Activated T-helper 17 cell treated with anti-CD3 and anti-CD28 coated beads, Interleukin-2, amount 50 U/mL, for 72 hours (primary cell): ENCODE measurements at places on chromosomes 6 and 20.

- no peak for ATAC-seq
These were observed 52.9 kb upstream of the PMEPA1 start for GRCh38 chr20:57762531-57763234.

DNA sequence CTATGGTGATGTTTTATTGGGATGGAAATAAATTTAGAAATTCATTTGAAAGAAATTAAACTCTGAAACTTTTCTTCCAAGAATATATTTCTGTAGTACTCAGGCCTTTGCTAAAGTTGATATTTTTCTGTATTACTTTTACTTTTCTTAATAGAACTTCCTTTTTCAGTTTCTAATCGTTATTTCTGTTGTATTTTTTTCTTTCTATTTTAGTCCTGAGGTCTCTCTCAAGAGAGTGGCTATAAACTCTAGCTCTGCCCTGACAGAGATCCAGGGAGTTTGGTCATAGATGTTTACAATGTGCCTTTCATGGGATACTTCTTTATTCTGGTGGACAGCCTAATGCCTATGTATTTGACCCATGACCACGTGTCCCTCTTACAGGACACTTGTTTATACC lies 51.0 kb downstream of the OR2B6 start:
- ATAC-seq = no peak

DNA sequence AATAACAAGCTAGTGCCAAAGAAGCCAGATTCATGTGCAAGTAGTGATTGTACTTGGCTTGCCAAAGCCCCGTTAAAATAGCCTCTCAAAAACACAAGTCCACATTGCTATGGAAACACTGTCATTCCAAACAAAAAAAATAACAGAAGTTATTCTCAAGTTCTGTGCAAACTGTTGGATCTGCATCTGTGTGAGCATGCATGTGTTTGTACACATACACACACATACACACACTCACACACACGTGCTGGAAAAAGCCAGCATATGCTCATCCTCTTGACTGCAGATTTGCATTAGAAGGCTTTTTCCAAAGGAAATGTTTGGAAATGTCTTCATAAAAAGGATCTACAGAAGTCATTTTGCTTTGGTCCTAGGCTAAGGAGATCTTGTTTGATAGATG lies 13.4 kb upstream of the CBLN4 start:
- no peak for ATAC-seq

DNA sequence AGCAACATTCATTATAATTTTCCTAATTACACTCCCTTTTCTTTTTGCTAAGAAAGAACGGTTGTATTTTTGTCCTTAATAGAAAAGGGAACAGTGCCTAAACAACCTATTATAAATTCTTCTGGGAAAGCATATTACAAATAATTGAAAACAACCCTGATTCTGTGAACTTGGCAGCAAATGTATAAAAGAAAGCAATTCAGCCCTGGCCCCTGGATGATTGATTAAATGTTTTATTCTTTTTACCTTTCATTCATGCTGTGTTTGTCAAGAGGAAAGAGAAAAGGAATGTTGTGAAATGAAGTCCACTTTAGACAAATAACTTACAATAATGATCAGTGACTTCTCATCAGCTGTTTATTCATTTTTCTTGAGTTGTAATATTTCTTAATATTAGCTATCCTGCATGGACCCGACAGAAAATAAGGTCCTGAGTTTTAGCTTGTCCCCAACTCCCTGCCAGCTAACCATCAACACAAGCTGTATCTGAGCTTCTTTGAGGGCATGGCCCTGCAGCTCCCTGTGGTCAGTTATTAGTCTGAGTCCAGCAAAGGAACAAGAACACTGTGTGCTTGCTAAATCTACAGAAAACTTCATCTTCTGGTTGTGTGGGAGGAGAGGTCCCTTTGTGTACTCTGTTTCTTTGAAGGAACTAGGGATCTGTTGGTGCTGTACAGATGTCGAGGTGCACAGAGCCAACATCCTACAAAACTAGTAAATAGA lies 248.2 kb downstream of the LAMA2 start:
- no peak for ATAC-seq

DNA sequence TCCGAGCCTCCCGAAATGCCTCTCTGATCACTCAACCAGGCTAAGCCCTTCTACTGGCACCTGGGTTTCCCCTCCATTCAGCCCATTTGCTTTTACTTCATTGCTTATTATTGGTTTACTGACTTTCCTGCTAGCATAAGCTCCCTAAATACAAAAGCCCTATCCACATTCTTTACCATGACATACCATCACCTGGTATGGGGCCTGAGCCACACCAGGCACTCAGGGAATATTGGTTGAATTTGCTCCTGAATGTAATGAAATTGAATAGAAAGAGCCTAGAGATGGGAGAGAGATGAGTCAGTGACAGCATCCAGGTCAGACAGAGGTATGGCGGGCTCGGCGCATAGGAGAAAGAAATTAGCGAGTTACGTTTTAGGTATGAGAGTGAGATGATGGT lies 120.0 kb downstream of the CD164 start:
- no peak for ATAC-seq
